Neural progenitor cell (in vitro differentiated cells): ENCODE measurements at places on chromosomes 3 and 15. TPM values are rescaled to one million over a fixed set of nuclear protein-coding genes. Genes with fewer than 3 reads are reported as not detected.
A peak's percentile ranks its signal among the peaks of the same experiment; 100 is the strongest.

The ASB14 gene
- not detected in 2 replicates for total RNA-seq

GRCh38 chr3:82736696-82737277 lies 975.3 kb upstream of the GBE1 start:
- H3K4me3 ChIP-seq: no peak overlapping the region
- no peak overlapping the region for H3K27ac ChIP-seq
- no peaks in the 10 kb centered on the region for H3K27me3 ChIP-seq
- peaks cover 14% of the 10 kb centered on the region for H3K4me1 ChIP-seq
- no peak for DNase-seq

The ETFA gene
- 77.3 and 99.3 TPM in 2 replicates for total RNA-seq

DNA sequence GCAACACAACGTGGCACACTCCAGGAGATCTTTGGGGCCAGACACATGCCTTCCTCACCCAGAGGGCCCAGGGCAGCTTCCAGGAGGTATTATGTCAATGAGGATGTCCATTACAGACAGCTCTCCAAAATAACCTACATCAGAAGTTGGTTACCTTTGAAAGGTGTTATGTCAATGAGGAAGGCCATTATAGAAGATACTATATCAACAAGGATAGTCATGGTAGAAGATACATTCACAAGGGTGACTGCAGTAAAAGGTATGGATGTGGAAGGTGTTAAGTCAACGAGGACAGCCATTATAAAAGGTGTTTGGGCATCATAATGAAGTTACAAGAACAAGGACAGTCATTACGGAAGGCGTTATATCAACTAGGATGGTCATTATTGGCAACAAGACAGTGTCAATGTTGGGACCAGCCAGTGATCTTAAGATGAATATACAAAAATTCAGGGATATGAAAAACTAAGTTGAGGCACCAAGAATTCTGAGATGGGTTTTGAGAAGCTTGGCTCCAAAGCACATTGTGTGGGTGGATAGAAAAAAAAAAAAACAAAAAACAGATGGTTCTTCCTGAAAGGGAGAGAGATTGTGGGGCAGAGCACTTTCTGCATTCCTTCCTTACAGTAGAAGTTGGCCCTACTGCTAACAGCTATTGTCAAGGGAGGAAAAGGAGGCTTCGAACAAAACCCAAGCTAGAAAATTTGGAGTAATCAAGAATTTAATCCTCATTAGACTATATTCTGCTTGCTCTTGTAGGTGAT lies 11.2 kb downstream of the CDCP1 start:
- no peak overlapping the region for H3K4me3 ChIP-seq
- H3K27me3 ChIP-seq: no peaks in the 10 kb centered on the region
- H3K4me1 ChIP-seq: no peaks in the 10 kb centered on the region
- no peak overlapping the region for H3K27ac ChIP-seq
- no peaks in the 10 kb centered on the region for H3K36me3 ChIP-seq
- DNase-seq: no peak

DNA sequence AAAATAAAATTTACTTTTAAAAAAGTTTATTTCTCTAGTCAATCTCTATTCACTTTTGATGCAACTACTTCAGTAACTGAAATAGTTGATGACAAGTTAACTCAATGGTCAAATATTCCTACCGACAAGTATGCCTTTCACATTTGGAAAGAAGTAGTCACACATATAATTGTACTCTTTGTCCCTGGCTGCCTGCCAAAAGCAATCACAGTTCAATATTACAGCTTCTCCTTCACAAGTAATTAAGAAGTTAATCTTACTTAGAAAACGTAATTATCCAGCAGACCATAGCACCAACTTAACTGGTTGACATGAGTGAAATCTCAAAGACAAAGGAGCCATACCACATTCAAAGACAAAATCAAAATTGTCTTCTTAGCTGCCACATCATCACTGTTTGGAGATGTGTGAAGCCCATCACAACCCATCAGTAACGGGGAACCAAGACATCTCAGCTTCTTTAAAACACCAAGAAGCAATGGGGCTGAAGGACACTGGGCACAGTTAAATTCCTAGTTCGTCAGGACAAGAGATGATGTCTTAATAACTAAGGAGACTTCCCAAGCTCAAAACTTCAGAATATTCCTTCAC lies 86.1 kb downstream of the PLCH1 start:
- H3K27me3 ChIP-seq: no peaks in the 10 kb centered on the region
- H3K27ac ChIP-seq: no peak overlapping the region
- no peak for DNase-seq
- no peak overlapping the region for H3K4me3 ChIP-seq

DNA sequence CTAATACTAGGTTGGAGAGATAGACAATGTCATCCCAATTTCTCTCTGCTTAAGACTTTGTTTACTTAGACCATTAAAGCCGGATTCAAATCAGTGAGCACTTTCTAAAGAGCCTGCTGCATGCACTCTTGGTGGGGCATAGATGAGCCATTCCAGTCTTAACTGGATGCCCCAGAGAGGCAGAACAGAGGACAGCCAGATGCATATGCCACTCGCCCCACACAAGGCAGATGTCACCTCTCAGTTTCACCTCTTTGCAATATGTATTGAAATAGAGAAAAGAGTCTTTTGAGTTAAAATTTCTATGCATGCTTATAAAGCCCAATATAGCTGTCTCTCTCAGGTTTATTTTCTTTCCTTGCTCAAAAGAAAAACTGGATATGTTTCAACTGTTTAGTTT lies 89.5 kb downstream of the LARS2 start:
- H3K36me3 ChIP-seq: peaks cover 20% of the 10 kb centered on the region
- no peak for DNase-seq
- no peaks in the 10 kb centered on the region for H3K27me3 ChIP-seq
- H3K4me3 ChIP-seq: no peak overlapping the region
- no peaks in the 10 kb centered on the region for H3K4me1 ChIP-seq
- no peak overlapping the region for H3K27ac ChIP-seq

The DNAH12 gene
- 0.02 and 0.03 TPM in 2 replicates for total RNA-seq

DNA sequence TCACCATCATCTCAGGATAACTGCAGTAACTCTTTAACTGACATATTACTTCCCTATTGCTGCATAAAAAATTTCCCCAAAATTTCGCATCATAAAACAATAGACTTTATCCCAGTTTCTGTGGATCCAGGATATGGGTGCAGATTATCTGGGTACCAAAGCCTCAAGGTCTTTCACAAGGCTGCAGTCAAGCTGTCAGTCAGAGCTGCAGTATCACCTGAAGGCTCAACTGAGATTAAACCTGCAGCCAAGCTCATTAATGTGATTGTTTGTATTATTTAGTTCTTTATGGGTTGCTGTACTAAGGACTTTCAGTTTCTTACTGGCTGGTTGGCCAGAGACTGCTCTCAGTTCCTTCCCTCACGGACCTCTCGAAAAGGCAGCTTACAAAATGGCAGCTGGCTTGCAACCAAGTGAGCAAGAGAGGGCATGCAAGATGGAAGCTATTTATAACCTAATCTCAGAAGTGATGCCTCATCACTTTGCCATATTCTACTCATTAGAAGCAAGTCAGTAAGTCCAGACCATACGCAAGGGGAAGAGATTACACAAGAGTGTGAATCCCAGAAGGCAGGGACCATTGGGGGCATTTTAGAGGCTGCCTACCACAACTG lies 54.9 kb downstream of the DCUN1D1 start:
- peaks cover under 1% of the 10 kb centered on the region for H3K4me1 ChIP-seq
- DNase-seq: no peak
- H3K27me3 ChIP-seq: no peaks in the 10 kb centered on the region
- H3K36me3 ChIP-seq: no peaks in the 10 kb centered on the region

DNA sequence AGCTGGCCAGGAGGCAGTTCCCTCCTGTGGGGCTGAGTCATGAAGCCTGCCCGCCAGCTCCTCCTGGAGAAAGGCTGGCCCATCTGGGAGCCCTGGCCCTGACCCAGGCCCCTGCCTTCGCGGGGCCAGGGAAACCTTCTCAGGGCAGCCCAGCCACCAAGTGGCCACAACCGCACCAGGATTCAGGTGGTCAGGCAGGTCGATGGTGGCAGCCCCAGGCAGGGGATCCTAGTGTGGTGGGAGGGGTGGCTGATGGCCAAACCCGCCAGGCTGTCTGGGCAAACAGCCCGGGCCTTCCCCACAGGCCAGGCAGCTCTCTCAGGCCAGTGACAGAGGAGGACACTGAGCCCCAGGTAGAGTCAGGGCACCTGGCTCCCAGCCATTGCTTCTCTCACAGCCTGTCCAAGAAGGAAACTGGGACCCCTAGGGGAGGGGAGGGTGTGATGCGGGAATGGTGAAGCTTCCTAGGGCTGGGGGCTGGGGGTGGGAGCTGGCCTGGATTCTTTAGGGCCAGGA lies 1.2 kb downstream of the TWF2 start:
- peaks cover 8% of the 10 kb centered on the region for H3K4me1 ChIP-seq
- no peaks in the 10 kb centered on the region for H3K27me3 ChIP-seq
- no peak for DNase-seq
- H3K36me3 ChIP-seq: no peaks in the 10 kb centered on the region
- peak overlapping the region; percentile 87 for H3K4me3 ChIP-seq
- no peak overlapping the region for H3K27ac ChIP-seq
